Cardiac fibroblast (primary cell): ENCODE measurements at places on chromosomes 6 and 20.

GRCh38 chr20:6295867-6296256 is 173.0 kb upstream of the FERMT1 start:
- no peak for DNase-seq

GRCh38 chr20:34862724-34863123 is 9.9 kb downstream of the GGT7 start:
- no peak for DNase-seq

- no peak for DNase-seq
These were observed 74.7 kb upstream of the SLC4A11 start for GRCh38 chr20:3313683-3314065.

- no peak for DNase-seq
These were observed 169.1 kb upstream of the PMEPA1 start for GRCh38 chr20:57878786-57879424.

- DNase-seq: peak; percentile 45
These were observed 4.5 kb downstream of the TP53INP2 start for GRCh38 chr20:34708621-34709043.

- DNase-seq: peak; percentile 39
These were observed 22.9 kb downstream of the STX7 start for GRCh38 chr6:132490024-132490423.

GRCh38 chr6:148906386-148906785 is 159.6 kb downstream of the UST start:
- no peak for DNase-seq

GRCh38 chr6:139655783-139656705 is 281.6 kb upstream of the CITED2 start:
- no peak for DNase-seq

DNA sequence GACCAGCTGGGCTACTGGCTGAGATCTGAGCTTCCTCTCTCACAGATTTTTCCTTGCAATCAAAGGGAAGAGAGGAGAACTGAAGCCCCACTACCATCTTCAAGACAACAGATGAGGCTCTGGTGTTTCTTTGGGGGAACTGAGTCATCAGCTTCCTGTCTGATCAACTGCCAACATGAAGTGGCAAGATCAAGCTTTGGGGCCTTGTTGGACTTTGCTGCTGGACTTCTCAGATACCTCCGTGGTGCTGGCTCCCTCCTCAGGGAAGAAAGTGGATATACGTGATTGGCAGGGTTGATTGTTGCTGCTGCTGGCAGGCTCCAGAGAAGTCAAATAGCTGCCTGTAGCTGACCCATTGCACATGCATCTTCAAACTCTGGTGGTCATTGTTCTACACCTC is 3.6 kb upstream of the TOX2 start:
- peak; percentile 88 for DNase-seq

DNA sequence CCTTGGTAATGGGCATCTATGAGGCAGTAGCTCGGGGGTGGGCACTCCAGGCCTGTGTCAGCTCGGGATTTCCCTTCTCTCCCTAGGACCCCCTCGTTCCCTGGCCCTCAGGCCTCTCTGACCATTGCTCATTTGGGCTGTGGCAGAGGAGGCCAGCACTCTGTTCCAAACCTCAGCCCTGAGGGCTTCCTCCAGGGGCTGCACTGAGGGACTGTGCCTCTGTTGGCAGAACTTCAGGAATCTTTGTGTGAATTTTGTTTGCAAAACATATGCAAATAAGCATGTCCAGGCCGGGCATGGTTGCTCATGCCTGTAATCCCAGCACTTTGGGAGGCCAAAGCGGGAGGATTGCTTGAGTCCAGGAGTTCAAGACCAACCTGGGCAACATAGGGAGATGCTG is 11.0 kb downstream of the PACSIN1 start:
- no peak for DNase-seq

DNA sequence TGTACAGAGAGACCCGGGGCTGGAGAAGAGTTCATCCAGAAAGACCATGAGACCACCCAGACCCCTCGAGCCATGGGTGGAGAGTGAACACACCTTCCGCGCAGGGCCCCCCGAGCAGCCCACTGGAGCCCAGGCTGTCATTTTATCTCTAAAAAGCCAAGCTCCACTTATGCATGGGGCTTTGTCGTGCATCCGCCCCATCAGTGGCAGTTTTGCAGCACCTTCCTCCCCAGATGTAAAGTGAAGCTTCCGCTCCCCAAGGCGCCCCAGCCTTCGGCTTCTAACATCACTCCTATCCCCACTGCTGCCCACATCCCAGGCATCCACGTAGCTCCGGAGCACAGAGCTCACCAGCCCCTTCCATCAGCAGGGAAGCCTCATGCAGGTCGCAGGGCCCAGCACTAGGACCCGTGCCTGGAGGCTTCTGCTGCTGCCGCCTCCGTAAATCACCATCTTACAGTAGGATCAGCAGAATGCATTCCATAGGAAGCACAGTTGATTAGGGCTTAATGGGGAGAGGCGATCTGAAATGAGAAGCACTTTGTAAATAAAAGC is 301.1 kb downstream of the TAF4 start:
- DNase-seq: no peak

- DNase-seq: no peak
These were observed 52.5 kb downstream of the ALDH5A1 start for GRCh38 chr6:24547243-24547642.

- peak; percentile 8 for DNase-seq
These were observed 56.6 kb upstream of the SMOC2 start for GRCh38 chr6:168384045-168385036.

- peak; percentile 53 for DNase-seq
These were observed 35.5 kb upstream of the ZFAND3 start for GRCh38 chr6:37783856-37784584.

DNA sequence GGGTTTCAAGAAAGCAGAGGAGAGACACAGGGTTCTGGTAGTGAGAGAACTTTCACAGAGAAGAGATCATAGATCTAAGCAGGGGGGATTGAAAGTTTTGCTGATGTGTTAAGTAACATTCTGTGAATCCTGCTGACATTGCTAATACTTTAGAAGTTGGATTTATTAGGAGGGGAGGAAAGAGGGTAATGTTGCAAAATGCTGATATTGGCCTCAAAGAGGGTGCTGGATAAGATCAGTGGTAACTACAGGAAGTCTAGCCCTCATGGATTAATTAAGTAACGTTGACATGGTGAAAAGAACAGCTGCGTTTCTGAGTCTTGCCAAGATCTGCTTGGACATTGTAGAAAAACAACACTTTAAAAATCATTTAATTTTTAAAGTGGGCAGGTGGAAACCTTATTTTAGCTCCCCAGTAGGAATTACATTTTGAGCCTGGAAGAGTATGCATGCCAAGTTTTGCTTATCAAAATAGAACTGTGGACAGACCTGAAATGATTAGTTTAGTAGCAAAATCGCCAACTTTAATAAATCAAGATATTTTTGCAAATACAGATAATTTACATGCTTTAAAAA is 606.0 kb upstream of the HTR1E start:
- no peak for DNase-seq

GRCh38 chr6:28589234-28589956 is 63.7 kb downstream of the GPX5 start:
- peak; percentile 98 for DNase-seq

DNA sequence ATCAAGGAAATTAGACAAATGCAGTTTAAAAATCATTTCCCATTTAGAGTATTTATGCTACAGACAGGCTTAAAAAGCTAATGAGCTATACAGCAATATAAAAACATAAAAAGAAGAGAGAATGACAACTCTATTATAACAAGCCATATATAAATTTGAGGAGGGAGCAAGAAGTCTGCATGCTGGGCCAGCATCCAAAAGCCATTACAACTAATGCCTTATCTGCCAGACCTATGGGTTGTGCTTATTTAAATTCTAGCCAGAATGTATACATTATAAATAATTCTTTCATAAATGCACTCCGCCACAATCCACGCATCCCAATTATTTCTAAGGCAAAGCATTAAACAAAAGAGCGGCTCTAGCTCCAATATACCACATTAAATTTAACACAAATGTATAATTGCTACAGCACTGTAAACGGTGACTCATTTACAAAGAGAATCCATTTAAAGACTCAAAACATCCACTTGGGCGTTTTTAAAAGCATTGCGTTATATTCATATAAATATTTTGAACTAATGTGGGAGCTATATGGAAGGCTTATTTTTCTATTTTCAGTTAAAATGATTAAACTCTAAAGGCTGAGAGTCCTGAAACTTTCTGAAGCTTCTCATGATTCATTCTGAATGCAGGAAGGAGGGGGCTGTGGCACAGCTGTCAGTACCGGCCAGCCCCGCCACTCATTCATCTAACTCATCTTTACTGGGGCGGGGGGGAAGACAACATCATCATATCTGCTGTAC is 37.7 kb upstream of the RAB22A start:
- DNase-seq: no peak

DNA sequence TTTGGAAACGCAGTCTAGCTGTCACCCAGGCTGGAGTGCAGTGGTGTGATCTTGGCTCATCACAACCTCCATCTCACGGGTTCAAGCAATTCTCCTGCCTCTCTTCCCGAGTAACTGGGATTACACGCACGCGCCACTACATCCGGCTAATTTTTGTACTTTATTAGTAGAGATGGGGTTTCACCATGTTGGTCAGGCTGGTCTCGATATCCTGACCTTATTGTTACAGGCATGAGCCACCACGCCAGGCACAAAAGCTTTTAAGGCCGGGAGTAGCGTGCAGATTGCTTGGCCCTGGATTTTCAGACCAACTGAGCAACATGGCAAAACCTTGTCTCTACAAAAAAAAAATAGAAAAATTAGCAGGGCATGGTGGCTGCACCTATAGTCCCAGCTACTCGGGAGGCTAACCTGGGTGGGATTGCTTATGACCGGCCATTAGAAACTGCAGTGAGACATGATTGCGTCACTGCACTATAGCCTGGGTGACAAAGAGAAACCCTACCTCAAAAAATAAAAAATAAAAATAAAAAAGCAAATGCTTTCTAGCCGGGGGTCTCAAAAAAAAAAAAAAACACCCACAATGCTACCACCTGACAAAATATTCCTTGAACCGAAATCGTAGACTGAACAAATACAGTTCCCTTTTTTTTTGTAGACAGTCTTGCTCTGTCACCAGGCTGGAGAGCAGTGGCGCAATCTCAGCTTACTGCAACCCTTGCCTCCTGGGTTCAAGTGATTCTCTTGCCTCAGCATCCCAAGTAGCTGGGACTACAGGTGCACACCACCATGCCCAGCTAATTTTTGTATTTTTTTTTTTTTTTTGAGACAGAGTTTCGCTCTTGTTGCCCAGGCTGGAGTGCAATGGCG is 15.0 kb downstream of the RBM39 start:
- no peak for DNase-seq

GRCh38 chr6:3455147-3455568 is 1.7 kb downstream of the SLC22A23 start:
- DNase-seq: no peak

- DNase-seq: peak; percentile 33
These were observed 31.5 kb downstream of the PYGB start for GRCh38 chr20:25279403-25279802.

DNA sequence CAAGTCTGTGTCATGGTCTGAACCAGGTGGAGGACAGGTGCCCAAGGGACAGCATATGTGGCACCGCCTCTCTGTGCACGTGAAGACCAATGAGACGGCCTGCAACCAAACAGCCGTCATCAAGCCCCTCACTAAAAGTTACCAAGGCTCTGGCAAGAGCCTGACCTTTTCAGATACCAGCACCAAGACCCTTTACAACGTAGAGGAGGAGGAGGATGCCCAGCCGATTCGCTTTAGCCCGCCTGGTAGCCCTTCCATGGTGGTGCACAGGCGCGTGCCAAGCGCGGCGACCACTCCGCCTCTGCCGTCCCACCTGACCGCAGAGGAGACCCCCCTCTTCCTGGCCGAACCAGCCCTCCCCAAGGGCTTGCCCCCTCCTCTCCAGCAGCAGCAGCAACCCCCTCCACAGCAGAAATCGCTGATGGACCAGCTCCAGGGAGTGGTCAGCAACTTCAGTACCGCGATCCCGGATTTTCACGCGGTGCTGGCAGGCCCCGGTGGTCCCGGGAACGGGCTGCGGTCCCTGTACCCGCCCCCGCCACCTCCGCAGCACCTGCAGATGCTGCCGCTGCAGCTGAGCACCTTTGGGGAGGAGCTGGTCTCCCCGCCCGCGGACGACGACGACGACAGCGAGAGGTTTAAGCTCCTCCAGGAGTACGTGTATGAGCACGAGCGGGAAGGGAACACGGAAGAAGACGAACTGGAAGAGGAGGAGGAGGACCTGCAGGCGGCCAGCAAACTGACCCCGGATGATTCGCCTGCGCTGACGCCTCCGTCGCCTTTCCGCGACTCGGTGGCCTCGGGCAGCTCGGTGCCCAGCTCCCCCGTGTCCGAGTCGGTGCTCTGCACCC is 109.5 kb upstream of the RAB32 start:
- DNase-seq: peak; percentile 17

GRCh38 chr6:88870717-88871330 is 92.6 kb downstream of the RNGTT start:
- peak; percentile 82 for DNase-seq

GRCh38 chr20:44656448-44656847 is 4.9 kb upstream of the ADA start:
- DNase-seq: no peak

DNA sequence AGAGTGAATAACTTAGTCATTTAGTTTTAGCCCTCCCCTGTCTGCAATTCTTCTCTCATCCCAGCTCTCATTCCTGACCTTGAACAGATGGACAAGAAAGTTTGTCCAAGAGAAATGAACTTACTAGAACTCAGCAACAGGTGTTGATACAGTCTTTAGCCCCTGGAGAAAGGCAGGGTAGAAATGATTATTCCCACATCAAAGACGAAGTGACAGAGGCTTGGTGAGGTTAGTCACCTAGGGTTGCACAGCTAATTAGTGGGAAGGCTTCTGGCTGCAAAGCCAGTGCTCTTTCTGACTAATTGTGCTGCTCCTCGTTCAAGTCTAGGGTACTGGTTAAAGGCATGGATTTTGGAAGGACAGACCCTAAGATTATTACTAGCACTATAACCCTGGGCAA is 4.5 kb downstream of the ZDHHC14 start:
- DNase-seq: no peak

DNA sequence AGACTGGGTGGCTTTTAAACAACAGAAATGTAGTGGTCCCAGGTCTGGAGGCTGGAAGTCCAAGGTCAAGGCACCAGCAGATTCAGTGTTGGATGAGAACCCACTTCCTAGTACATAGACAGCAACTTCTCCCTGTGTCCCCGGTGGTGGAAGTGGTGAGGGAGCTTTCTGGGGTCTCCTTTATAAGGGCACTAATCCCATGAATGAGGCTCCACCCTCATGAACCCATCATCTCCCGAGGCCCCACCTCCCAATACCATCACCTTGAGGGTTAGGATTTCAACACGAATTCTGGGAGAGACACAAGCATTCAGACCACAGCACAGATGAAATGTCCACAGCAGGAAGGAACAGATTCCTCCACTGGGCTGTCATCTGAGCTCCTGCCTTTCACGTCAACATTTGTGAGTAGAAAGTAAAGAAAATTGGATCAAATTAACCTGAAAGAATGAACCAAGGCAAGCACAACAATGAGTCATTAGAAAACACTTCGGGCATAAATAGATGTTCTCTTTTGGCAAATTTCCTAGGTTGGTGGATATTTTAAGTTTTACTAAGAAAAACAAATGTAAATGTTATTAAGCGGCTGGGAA is 130.7 kb downstream of the RNASET2 start:
- DNase-seq: peak; percentile 70

DNA sequence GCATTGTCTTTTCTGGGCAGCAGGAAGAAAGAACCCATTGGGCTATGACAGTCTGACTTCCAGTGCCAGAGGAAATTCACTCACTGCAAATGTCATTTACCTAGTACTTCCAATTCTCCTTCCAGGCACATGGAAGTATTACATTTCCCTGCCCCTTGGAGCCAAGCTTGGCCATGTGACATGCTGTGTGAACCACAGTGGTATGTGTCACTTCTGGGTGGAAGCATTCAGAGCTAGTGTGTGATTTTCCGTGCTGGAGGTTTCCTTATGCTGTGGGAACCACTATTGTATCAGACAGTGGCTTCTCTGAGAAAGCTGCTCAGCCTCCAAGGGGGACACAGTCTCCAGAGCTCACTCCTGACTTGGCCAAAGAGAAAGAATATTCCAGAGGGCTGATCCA is 387.6 kb downstream of the CDC5L start:
- peak; percentile 8 for DNase-seq
